Osteocyte (in vitro differentiated cells): ENCODE measurements at places on chromosomes 11 and 22.

GRCh38 chr11:20547411-20547810, 52.0 kb upstream of the SLC6A5 start:
- DNase-seq = no peak

GRCh38 chr11:11532574-11532973, 89.2 kb downstream of the GALNT18 start:
- no peak for DNase-seq

GRCh38 chr11:126581871-126582648, 226.6 kb downstream of the ST3GAL4 start:
- no peak for DNase-seq

DNA sequence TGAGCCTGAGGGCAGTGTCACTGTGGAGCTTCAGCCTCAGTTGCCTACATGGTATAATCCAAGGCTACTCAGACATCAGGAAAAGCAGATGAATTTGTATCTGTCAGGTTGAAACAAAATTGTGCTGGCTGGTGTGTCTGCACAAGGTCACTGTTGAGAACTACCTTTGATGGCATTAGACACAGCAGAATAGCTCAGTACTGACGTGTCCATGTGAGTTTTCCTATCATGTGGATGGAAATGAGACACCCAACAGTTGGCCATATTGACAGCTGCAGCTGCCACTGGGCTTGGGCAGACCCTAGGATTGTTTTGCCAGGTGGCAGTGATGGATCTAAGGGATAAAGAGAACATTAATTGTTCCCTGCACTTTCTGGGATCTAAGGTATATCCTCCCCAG, 15.8 kb downstream of the CCDC134 start:
- DNase-seq = no peak

DNA sequence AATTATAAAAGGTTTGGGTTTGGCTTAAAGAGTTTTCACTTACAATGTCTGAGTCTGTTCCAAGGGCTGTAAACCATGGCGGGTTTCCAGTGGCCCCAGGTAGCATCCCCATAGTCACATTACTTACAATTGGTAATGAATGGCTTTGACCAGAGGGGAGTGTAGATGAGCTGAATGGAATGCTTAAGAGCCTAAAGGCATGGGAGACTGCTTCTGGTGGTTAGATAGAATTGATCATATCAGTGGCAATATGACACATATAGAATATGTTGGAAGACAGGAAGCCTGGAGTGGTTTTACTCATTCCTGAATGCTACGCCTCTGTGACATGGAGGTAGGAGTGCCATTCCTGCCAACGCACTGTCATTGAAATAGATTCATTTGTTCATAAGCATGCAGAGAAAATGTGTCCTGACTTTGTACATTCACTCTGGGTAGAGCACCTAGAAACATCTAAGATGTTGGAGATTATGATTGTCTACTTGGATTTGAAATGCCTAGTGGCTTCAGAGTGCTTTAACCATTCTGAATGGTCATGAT, 183.3 kb downstream of the BLID start:
- no peak for DNase-seq

DNA sequence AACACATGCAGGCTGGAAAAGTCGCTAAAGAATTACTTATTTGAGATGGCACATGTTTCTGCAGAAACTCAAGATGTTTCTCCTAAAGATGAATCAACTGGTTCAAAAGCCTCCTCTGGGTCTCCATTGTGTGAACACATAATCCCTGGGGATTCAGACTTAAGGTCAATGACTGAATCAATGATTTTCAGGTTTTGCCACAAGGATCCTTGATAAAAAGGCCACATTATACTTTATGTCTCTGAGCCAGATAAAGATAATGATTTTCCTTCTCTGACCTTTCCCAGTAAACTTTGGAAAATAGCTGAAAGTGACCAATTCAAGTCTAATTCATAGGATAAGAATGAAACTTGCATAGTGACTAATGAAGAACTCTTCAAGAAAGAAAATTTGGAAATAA, 2.3 kb upstream of the XKR3 start:
- no peak for DNase-seq
